ENCODE measurements at places on chromosomes 5 and 9.

- DNase-seq: no peak
These were observed 26.7 kb upstream of the FCN2 start for GRCh38 chr9:134853893-134854292.

GRCh38 chr9:109311286-109311685 lies 9.6 kb downstream of the EPB41L4B start:
- DNase-seq: peak; percentile 48

- no peak for DNase-seq
These were observed 14.4 kb upstream of the PAIP1 start for GRCh38 chr5:43571237-43571636.

DNA sequence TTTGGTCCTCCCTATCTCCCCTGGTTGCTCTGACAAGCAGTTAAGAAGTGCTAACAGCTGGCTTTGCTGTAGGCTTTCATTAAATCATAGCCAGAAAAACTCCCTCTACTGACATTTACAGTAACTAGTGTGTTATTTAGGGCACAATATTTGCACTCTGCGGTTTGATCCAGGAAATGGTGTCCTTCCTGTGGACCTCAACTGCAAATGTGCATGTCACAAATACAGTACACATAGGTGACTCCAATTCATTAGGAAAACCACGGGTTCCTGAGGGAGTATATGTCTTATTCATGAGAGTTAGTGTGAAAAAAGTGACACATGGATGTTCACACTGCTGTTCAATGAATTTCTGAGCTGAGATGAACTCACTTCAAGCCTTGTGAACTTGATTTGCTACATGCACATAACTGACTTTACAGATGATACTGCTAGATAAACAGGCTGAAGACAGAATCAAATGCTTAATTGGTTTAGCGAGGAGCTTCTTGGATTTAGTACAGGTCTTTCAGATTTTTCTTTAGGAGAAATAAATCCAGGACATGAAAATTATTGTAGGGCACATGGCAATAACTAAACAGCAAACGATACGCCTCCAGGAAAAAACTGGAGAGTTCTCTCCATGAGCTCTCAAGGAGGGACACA lies 281.5 kb downstream of the EFNA5 start:
- peak; percentile 51 for DNase-seq

- peak; percentile 35 for DNase-seq
These were observed 62.1 kb upstream of the CPEB4 start for GRCh38 chr5:173826086-173826427.

GRCh38 chr5:173857234-173857633 lies 30.9 kb upstream of the CPEB4 start:
- no peak for DNase-seq

GRCh38 chr5:43661102-43661501 lies 58.1 kb downstream of the NNT start:
- DNase-seq: peak; percentile 61

- DNase-seq: no peak
These were observed 10.5 kb downstream of the GLRX start for GRCh38 chr5:95812074-95812471.

DNA sequence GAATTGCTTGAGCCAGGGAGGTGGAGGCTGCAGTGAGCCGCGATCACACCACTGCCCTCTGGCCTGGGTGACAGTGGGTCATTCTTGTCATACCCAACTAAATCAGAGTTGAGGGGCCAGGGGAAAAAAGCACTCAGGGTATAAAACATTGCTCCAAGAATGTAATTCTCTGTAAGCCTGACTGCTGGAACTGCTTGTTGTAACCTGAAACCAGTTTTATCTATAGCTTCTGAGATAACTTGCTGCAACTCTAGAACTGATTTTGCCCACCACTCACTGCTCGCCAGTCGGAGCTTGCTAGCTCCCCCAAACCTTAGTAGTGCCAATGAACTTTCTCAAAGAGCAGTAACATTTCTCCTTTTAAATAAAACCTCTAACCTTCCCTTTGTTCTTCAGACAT lies 9.6 kb upstream of the MSH3 start:
- DNase-seq: no peak

Measured in astrocyte of the hippocampus (primary cell).